ENCODE measurements at places on chromosomes 16 and 17.

GRCh38 chr16:57682809-57683635 is 11.6 kb upstream of the DRC7 start:
- no peak for DNase-seq

DNA sequence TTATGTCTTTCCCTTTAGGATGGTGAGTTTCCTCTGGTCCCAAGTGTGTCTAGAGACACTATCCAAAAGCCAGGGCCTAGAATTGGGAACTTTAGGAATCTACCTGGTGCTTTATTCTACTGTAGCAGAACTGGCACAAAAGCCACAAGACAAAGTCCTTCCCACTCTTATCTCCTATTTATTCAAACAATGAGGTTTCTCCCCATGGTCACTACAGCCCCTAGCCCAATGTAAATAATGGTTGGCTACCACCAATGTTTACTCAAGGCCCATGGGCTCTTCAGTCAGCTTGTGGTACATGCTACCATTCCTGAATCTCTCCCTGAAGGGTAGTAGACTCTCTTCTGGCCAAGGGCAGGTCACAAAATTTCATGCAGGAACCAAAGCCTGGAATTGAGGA is 789.4 kb upstream of the KIF2B start:
- no peak for DNase-seq

- DNase-seq, result no peak
Measured at GRCh38 chr16:68731637-68732036, 5.5 kb upstream of the CDH1 start.

- no peak for DNase-seq
Measured at GRCh38 chr16:79163691-79164387, 436.7 kb downstream of the MAF start.

DNA sequence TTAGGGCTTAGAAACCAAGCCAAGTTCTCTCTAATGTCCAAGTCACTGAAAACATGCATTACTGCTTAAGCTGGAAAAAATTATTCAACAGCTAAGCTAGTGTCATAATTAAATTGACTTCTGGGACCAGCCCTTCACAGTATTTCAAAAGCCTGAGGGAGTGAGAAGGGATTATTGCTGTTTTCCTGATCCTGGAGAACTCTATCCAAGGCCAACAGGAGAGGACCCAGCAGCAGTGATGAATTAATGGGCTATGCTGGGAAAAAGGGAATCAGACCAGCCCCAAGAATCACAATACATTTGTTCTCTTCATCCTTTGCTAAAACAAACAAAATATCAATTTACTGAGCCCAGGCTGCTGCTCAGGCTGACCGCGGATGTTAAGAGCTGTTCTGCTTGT is 34.5 kb upstream of the CLEC3A start:
- DNase-seq, result no peak

DNA sequence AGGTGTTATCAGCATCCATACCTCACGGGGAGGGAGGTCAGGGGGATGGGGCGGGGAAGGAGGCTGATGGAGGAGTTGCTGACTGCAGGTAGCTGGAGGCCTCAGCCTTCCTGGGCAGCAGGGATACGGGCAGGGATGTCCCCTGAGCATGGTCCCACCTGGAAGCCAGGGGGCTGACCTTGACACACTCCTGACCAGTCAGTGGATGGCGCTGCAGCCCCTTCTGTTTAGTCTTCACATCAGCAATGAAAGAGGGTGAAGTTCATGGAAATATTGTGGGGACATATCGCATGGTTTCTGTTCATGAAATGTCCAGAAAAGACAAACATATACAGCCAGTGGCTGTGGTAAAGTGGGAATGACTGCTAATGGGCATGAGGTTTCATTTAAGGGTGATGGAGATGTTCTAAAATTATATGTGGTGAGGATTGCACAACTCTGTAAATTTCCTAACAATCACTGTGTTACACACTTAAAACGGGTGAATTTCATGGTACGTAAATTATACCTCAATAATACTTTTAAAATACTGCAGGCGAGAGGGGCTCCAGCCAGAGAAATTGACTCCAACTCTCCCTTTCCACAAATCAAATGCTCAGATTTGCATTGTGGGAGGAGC is 489.6 kb downstream of the CDH13 start:
- DNase-seq, result no peak

- peak; percentile 68 for DNase-seq
Measured at GRCh38 chr16:29007730-29008593, 23.1 kb downstream of the LAT start.

- no peak for DNase-seq
Measured at GRCh38 chr17:44314524-44314868, 6.1 kb downstream of the RUNDC3A start.

GRCh38 chr16:27286451-27286850 is 17.9 kb upstream of the NSMCE1 start:
- DNase-seq, result no peak

- DNase-seq, result no peak
Measured at GRCh38 chr16:84763629-84764028, 56.2 kb upstream of the CRISPLD2 start.

DNA sequence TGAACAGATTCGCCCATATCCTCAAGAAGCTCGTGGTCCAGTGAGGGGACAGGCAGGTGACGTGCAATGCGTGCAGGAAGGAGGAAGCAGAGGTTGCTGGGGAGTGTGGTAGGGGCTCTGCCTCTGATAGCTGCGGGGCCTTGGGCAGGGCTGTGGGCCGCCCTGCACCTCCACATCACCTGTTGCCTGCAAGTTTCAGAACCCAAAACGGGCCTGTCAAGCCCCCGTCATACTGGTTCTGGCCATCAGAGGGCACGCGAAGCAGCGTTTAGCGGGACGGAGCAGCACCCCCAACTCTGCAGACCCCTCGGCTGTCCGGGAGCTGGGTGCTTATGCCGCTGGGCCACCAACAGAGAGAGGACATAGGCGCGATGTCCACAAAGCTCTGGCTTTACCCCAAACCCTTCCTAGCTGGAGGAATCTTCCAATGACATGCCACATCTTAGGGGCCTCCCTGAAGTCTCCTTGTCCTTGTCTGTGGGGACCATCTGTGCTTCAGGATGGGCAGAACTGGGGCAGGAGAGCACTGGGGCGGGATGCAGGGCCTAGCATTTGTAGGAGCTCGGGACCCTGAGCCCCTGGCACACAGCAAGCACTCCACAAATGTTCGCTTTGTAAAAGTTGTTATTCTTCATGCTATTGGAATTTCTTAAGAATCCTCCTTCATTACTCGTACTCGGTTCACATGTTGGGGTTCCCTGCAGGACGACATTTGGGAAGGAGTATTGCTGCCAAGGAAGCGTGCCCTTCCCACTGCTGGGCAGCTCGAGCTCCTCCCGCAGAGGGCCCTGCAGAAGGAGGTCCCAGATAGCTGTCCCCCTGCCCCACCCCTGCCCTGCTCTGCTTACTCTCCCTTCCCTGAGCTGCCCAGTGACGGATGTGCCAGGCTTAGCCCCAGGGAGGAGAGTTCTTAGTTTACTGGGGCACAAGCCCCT is 64.3 kb downstream of the CNGB1 start:
- DNase-seq, result peak; percentile 32

DNA sequence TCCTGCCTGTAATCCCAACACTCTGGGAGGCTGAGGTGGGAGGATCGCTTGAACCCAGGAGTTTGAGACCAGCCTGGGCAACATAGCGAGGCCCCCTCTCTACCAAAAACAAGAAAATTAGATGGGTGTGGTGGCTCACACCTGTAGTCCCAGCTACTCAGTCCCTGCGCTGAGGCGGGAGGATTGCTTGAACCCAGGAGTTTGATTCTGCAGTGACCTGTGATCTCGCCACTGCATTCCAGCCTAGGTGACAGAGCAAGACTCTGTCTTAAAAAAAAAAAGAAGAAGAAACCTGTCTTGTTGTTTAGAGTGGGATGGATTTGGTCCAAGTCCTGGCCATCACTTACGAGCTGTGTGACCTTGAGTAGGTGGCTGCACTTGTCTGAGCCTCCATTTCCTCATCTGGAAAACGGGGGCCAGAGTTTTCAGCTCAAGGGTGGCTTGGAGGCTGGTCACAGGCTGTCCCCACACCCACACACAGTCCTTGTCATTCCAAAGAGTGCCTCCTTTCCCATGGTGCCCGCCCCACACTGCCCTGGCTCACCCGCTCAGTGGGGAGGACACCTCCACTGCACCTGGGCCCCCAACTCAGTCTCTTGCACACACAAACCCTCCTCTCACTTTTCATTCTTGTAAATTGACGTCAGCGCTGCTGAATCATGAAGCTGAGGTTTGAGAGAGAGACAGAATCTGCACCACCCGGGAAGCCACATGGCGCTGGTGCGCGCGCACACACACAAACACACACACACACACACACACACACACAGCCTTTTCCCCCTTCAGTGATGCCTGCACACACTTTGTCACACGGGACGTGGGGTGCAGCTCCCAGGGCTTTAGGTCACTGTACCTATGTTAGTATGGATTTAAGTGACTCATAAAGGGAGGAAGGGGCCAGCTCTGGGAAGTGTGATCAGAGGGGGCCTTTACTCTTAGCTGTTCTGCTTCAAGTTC is 4.2 kb downstream of the SOCS1 start:
- peak; percentile 81 for DNase-seq

DNA sequence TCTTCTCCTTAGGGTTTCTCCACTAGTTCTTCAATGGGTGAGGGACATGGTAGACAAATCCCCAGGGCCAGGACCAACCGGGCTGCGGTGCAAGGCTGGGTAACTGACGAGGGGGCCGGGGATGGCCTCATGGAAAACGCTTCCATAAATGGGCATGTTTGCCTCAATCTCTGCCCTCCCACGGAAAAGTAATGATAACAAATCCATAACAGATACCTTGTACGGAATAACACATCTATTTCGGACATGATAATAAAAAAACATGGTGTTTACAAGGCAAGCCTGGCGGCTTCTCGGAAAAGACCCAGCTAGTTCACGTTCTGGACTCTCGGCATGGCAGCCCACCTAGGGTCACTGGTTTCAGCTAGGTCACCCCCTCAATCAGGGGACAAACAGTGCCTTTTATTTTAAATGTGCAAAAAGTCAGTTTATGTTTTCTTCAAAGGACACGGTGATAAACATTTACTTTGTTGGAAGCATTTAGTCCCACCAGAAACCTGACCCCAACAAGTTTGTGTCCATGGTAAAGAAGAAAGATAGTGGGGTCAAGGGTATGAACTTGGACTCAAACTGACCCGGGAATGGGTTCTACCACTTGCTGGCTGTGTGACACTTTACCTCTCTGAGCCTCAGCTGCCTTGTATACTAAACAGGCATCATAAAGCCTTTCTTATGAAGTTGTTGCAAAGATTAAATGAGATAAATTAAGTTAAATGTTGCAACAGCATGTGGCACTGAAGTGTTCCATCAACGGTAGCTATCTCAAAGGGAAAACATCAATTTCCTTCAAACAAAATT is 1.7 kb downstream of the MYH11 start:
- no peak for DNase-seq

- DNase-seq, result no peak
Measured at GRCh38 chr16:25038239-25038954, 23.2 kb upstream of the ARHGAP17 start.

- no peak for DNase-seq
Measured at GRCh38 chr17:82474223-82475010, 15.9 kb downstream of the NARF start.

DNA sequence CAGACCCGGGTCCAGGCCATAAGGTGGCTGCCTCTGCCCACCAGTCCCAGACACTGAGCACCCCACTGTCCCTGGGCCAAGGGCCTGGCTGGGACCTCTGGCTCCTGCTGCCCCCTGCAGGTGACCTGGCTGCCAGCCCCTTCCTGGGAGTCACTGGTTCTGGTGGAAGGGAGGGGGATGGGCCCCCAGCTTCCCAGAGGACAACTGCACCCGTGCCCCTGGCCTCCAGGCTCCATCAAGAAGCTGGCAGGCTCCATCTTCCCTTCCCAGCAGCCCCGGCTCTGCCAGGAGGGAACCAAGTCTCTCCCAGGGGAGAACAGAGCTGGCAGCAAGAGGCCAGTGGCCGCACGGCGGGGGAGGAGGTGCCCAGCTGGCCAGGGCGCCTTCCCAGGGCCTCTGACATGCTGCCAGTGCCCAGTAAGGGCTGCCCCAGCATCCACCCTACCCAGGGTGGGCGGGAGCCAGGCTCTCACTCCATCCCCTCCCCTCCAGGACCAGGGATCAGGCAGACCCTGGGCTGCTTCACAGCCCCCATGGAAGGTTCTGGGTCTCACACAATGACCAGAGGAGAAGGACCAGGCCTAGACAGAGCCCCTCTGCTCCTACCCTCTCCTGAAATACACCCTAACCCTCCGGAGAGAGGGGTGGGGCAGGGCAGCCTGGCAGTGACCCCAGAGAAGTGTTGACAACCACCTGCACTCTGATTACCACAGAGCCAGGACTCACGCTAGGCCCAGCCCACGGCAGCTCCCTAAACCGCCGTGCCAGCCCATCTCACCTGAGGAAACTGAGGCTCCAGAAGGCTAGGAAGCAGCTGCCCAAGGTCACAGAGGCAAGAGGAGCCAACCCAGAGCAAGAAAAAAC is 3.6 kb downstream of the CLUH start:
- no peak for DNase-seq

GRCh38 chr16:83932955-83933673 is 19.9 kb upstream of the OSGIN1 start:
- no peak for DNase-seq

- no peak for DNase-seq
Measured at GRCh38 chr16:55824473-55825000, 8.4 kb downstream of the CES1 start.

GRCh38 chr17:82031885-82032627 is 578 bp downstream of the RAC3 start:
- no peak for DNase-seq

DNA sequence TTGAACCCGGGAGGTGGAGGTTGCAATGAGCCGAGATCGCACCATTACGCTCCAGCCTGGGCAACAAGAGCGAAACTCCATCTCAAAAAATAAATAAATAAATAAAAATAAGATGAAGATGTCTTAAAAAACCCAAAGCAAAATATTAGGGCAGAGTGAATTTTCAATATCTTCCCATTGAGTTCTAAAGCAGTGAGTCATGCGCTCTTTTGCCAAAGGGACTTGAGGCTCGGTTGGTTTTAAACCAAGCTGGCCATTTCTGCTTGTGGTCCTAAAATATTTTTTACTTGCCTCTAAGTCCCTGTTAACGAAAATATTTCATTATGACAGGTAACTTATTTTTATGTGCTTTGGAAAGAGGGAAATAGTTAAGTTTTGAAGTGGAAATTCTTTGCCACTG is 4.7 kb downstream of the PAFAH1B1 start:
- DNase-seq, result no peak

- DNase-seq, result no peak
Measured at GRCh38 chr16:17356243-17356933, 114.4 kb downstream of the XYLT1 start.

DNA sequence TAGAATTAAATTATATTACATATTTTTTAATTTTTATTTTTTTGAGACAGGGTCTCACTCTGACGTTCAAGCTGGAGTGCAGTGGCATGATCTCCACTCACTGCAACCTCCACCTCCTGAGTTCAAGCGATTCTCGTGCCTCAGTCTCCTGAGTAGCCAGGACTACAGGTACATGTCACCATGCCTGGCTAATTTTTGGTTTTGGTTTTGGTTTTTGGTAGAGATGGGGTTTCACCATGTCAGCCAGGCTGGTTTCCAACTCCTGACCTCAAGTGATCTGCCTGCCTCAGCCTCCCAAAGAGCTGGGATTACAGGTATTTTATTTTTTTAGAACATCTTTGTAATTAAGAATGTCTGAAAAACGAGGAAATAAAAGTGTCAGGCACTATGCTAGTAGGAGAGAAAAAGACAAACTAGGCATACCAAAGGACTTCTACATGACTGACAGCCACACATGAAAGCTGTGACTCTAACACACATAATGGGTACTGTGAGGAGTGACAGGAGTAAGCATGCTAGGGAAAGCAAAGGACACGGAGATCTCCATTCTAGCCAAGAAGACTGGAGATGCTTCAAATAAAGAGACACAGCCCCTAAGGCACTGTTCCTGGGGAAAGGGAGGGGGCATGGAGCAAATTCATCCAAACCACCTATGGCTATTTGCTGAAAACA is 7.3 kb downstream of the GNA13 start:
- DNase-seq, result no peak

GRCh38 chr17:67549820-67550219 is 167.9 kb upstream of the NOL11 start:
- no peak for DNase-seq
